Regular cardiac myocyte (primary cell): ENCODE measurements at places on chromosomes 1 and 21. TPM values are rescaled to one million over a fixed set of nuclear protein-coding genes. Genes with fewer than 3 reads are reported as not detected.

TCP10L gene
- 0.19 and 0.85 TPM in 2 replicates for total RNA-seq

TRAF3IP3 gene
- not detected in 2 replicates for total RNA-seq

KRTAP13-2 gene
- total RNA-seq: not detected in 2 replicates

HMGCS2 gene
- total RNA-seq: not detected in 2 replicates

AADACL4 gene
- under 0.01 TPM in 1 of 2 replicates, not detected in the other for total RNA-seq

SPOCD1 gene
- 32.8 and 44.0 TPM in 2 replicates for total RNA-seq

FCGR3A gene
- not detected in 2 replicates for total RNA-seq

UTS2 gene
- total RNA-seq: 0.56 TPM in 1 of 2 replicates, not detected in the other

OR14K1 gene
- not detected in 2 replicates for total RNA-seq

ATAD3B gene
- total RNA-seq: 15.8 and 46.6 TPM in 2 replicates

FMO5 gene
- total RNA-seq: 0.19 and 2.5 TPM in 2 replicates

CDC20 gene
- 6.8 and 161 TPM in 2 replicates for total RNA-seq

PI4KB gene
- total RNA-seq: 42.0 and 95.1 TPM in 2 replicates

CHRM3 gene
- under 0.01 TPM in 2 replicates for total RNA-seq

FCGR1A gene
- total RNA-seq: 0.19 TPM in 1 of 2 replicates, not detected in the other

RO60 gene
- total RNA-seq: 177 and 178 TPM in 2 replicates

RIMS3 gene
- total RNA-seq: 0.38 and 0.85 TPM in 2 replicates

KRTAP12-2 gene
- total RNA-seq: not detected in 2 replicates

SHCBP1L gene
- total RNA-seq: under 0.01 and 0.85 TPM in 2 replicates

RBP7 gene
- not detected in 2 replicates for total RNA-seq

S100A9 gene
- total RNA-seq: not detected in 2 replicates

ERICH3 gene
- total RNA-seq: under 0.01 TPM in 1 of 2 replicates, not detected in the other

LUZP1 gene
- 16.3 and 32.2 TPM in 2 replicates for total RNA-seq

SIKE1 gene
- total RNA-seq: 59.6 and 81.5 TPM in 2 replicates

CD1B gene
- not detected in 2 replicates for total RNA-seq

GCSAML gene
- total RNA-seq: not detected in 2 replicates

KLHDC9 gene
- total RNA-seq: 0.28 and 0.38 TPM in 2 replicates

NUDC gene
- 18.3 and 71.9 TPM in 2 replicates for total RNA-seq

BATF3 gene
- total RNA-seq: 3.9 and 6.5 TPM in 2 replicates

HTR6 gene
- not detected in 2 replicates for total RNA-seq
